ENCODE measurements at places on chromosomes 3 and 15. TPM values are rescaled to one million over a fixed set of nuclear protein-coding genes. Genes with fewer than 3 reads are reported as not detected.

The PIK3CB gene
- 14.0 TPM for total RNA-seq

The TGM4 gene
- total RNA-seq, result 0.08 TPM

The HRG gene
- not detected for total RNA-seq

The GP9 gene
- total RNA-seq, result not detected

The IL12A gene
- 0.42 TPM for total RNA-seq

The UNC13C gene
- not detected for total RNA-seq

The KNSTRN gene
- 32.8 TPM for total RNA-seq

The KLHL6 gene
- 0.16 TPM for total RNA-seq

The CCR9 gene
- not detected for total RNA-seq

The ARHGEF26 gene
- total RNA-seq, result 2.0 TPM

The P4HTM gene
- total RNA-seq, result 2.2 TPM

The ELL3 gene
- 2.3 TPM for total RNA-seq

The WDR93 gene
- not detected for total RNA-seq

The NOX5 gene
- total RNA-seq, result 1.0 TPM

The RAB7A gene
- total RNA-seq, result 67.9 TPM

The CPNE9 gene
- total RNA-seq, result not detected

The RTP1 gene
- total RNA-seq, result not detected

The CADPS gene
- not detected for total RNA-seq

The PCLAF gene
- 33.3 TPM for total RNA-seq

The AMT gene
- total RNA-seq, result 1.9 TPM

The LMCD1 gene
- 7.3 TPM for total RNA-seq

The KNL1 gene
- total RNA-seq, result 23.4 TPM

The CKMT1B gene
- 87.1 TPM for total RNA-seq

The PFKFB4 gene
- 10.7 TPM for total RNA-seq

The TERC gene
- 329 TPM for total RNA-seq

The NDN gene
- 20.2 TPM for total RNA-seq

The GOLGA8H gene
- total RNA-seq, result 0.08 TPM

The GPR176 gene
- total RNA-seq, result 17.5 TPM

The CLRN1 gene
- total RNA-seq, result not detected

The CD200 gene
- not detected for total RNA-seq

The SNTN gene
- total RNA-seq, result not detected

The AMIGO3 gene
- not detected for total RNA-seq

The PAQR5 gene
- total RNA-seq, result 0.11 TPM

The TRIM71 gene
- total RNA-seq, result not detected

The CSNK1G1 gene
- 15.2 TPM for total RNA-seq

The ZIC1 gene
- total RNA-seq, result 1.2 TPM

The SHF gene
- 0.38 TPM for total RNA-seq

The CASR gene
- total RNA-seq, result not detected

The KNG1 gene
- not detected for total RNA-seq

The TBC1D23 gene
- 21.9 TPM for total RNA-seq

The TMEM207 gene
- total RNA-seq, result not detected
